Activated CD4-positive, alpha-beta T cell treated with anti-CD3 and anti-CD28 coated beads, Interleukin-2, amount 10 ng/mL, durations not matched to agents 7 days and 5 days (primary cell): ENCODE measurements at places on chromosomes 2 and 18.

- H3K4me1 ChIP-seq = peaks cover under 1% of the 10 kb centered on the region
- DNase-seq = no peak
Observed at GRCh38 chr2:9060819-9061218, 57.3 kb upstream of the MBOAT2 start.

- no peaks in the 10 kb centered on the region for H3K27me3 ChIP-seq
- H3K4me1 ChIP-seq = no peaks in the 10 kb centered on the region
- H3K36me3 ChIP-seq = no peaks in the 10 kb centered on the region
Observed at GRCh38 chr2:1690056-1690775, 54.1 kb downstream of the PXDN start.

- peaks cover 7% of the 10 kb centered on the region for H3K36me3 ChIP-seq
- H3K4me1 ChIP-seq = peaks cover 28% of the 10 kb centered on the region
- no peak overlapping the region for H3K27ac ChIP-seq
- H3K4me3 ChIP-seq = no peak overlapping the region
- no peaks in the 10 kb centered on the region for H3K27me3 ChIP-seq
Observed at GRCh38 chr2:174662459-174662858, 64.9 kb upstream of the WIPF1 start.

GRCh38 chr2:27967076-27967475 is 76.5 kb downstream of the BABAM2 start:
- no peaks in the 10 kb centered on the region for H3K27me3 ChIP-seq
- peaks cover 42% of the 10 kb centered on the region for H3K4me1 ChIP-seq
- peaks cover 58% of the 10 kb centered on the region for H3K36me3 ChIP-seq
- no peak for DNase-seq
- peak overlapping the region; percentile 60 for H3K27ac ChIP-seq

- H3K4me3 ChIP-seq = no peak overlapping the region
- no peak for DNase-seq
- H3K27me3 ChIP-seq = peaks cover 7% of the 10 kb centered on the region
- H3K4me1 ChIP-seq = no peaks in the 10 kb centered on the region
- no peak overlapping the region for H3K27ac ChIP-seq
- no peaks in the 10 kb centered on the region for H3K36me3 ChIP-seq
Observed at GRCh38 chr2:133829450-133830020, 261.3 kb upstream of the NCKAP5 start.

DNA sequence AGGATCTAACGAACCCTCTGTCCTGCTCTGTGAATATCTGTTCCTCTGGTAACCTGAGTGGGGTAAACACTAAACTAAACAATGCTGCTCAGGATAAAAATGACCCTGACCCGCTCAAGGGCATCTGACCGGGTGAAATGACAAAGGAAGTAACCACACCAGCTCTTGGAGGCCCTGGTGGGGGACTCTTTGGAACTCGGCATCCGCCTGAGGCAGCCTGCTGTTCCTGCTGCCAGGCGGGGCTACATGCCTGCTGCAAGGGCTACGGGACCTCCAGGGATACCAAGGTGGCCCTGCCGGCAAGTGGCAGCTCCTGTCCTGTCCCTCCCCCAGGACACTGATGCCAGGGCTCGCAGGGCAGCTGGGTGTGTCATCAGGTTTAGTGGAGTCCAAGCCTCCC is 273.3 kb downstream of the HDAC4 start:
- DNase-seq = no peak
- peaks cover 41% of the 10 kb centered on the region for H3K36me3 ChIP-seq
- H3K27ac ChIP-seq = no peak overlapping the region
- H3K27me3 ChIP-seq = no peaks in the 10 kb centered on the region
- H3K4me3 ChIP-seq = no peak overlapping the region
- no peaks in the 10 kb centered on the region for H3K4me1 ChIP-seq

GRCh38 chr2:10688921-10689807 is 611 bp downstream of the NOL10 start:
- no peaks in the 10 kb centered on the region for H3K27me3 ChIP-seq
- H3K36me3 ChIP-seq = peaks cover 2% of the 10 kb centered on the region
- H3K27ac ChIP-seq = no peak overlapping the region
- peaks cover 13% of the 10 kb centered on the region for H3K4me1 ChIP-seq
- peak; percentile 36 for DNase-seq
- no peak overlapping the region for H3K4me3 ChIP-seq

GRCh38 chr18:39909706-39910105 is 2045.3 kb upstream of the PIK3C3 start:
- H3K4me3 ChIP-seq = no peak overlapping the region
- H3K4me1 ChIP-seq = no peaks in the 10 kb centered on the region
- H3K36me3 ChIP-seq = no peaks in the 10 kb centered on the region
- H3K27me3 ChIP-seq = no peaks in the 10 kb centered on the region
- no peak for DNase-seq

DNA sequence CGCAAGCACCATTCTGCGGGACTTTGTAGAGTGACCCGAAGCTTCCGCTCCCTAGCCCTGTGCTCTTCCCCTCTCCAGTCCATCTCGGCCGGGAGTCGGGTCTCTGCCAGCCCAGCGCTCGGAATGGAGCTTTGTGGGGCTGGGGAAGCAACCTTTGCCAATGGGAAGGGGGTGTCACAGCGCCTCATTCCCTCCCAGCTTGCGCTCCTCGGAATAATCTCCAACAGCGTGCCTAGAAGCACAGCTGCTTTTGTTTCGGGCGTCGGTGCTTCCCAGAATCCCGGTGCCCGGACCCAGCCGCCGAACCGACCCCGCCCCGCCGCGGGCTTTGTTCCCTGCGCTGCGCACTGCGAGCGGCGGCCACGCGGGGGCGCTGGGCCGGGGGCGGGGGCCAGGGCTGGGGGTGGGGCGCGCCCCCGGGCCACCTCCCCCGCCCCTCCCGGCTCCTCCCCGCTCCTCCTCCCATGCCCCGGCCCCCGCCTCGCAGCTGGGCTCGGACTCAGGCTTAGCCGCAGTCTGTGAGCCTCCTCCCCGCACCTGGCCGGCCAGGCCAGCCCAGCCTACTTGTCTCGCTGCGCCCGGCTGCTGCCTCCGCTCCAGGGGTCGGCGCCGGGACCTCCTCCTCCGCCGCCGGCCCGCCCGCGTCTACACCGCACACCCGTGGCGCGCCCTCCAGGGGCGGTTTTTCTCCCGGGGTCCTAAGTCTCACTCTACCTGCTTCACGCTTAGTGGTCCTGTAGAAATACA is 77.7 kb upstream of the SMAD2 start:
- no peak overlapping the region for H3K27ac ChIP-seq
- no peaks in the 10 kb centered on the region for H3K36me3 ChIP-seq
- H3K4me1 ChIP-seq = peaks cover 9% of the 10 kb centered on the region
- H3K4me3 ChIP-seq = peak overlapping the region; percentile 58
- peaks cover 29% of the 10 kb centered on the region for H3K27me3 ChIP-seq

GRCh38 chr18:9642799-9643462 is 28.6 kb upstream of the PPP4R1 start:
- H3K27me3 ChIP-seq = peaks cover 15% of the 10 kb centered on the region
- H3K4me1 ChIP-seq = no peaks in the 10 kb centered on the region
- H3K36me3 ChIP-seq = no peaks in the 10 kb centered on the region
- no peak for DNase-seq

GRCh38 chr18:76941284-76941683 is 118.9 kb downstream of the ZNF236 start:
- no peaks in the 10 kb centered on the region for H3K27me3 ChIP-seq
- no peak overlapping the region for H3K4me3 ChIP-seq
- H3K36me3 ChIP-seq = peaks cover 29% of the 10 kb centered on the region
- no peak overlapping the region for H3K27ac ChIP-seq
- no peak for DNase-seq

GRCh38 chr2:171529914-171530313 is 7.6 kb downstream of the CYBRD1 start:
- no peak overlapping the region for H3K27ac ChIP-seq
- no peaks in the 10 kb centered on the region for H3K4me1 ChIP-seq
- no peaks in the 10 kb centered on the region for H3K36me3 ChIP-seq
- H3K27me3 ChIP-seq = peaks cover 43% of the 10 kb centered on the region
- peak; percentile 12 for DNase-seq
- no peak overlapping the region for H3K4me3 ChIP-seq
